Stimulated activated CD4-positive, alpha-beta T cell treated with anti-CD3 and anti-CD28 coated beads, Interleukin-2, amount 100 ng/mL, for 24 hours (primary cell): ENCODE measurements at places on chromosomes 1 and 21.

DNA sequence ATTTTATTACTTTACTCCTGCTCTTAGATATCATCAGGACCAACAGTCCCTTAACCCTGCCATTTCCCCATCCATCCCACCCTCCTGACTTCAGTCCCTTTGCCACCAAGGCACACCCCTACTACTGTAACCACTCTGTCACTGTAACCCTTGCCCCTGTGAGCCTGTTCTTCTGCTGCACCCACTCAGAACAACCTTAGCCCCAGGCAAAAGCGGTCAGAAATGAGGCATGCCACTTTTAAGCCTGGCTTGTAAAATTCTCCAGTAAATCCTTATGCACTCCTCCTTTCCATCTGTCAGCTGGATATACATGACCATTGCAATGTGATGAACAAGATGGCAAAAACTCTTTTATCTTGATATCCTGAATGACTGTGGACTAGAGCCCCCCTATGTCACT lies 555.0 kb upstream of the PLXNA2 start:
- no peak for DNase-seq

DNA sequence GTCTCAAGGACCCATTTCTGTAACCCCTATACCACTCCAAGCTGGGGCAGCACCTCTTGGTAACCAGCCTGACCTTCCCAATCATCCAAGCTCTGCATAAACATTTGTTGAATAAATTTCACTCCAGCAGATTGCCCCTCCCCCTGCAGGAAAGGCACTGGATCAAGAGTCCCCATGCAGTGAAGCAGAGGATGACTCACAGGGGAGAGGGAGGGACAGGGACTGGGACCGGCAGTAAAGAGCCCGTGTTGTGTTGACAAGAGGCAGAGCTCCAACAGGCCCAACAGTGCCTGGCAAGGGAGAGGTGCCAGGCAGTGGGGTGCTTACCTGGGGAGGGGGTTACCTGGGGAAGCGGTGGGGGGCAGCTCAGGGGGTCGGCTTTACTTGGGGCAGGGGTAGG lies 32.3 kb downstream of the SLC9A1 start:
- DNase-seq = no peak

- no peak for DNase-seq
These were observed 611.2 kb upstream of the PLXNA2 start for GRCh38 chr1:208855403-208855802.

DNA sequence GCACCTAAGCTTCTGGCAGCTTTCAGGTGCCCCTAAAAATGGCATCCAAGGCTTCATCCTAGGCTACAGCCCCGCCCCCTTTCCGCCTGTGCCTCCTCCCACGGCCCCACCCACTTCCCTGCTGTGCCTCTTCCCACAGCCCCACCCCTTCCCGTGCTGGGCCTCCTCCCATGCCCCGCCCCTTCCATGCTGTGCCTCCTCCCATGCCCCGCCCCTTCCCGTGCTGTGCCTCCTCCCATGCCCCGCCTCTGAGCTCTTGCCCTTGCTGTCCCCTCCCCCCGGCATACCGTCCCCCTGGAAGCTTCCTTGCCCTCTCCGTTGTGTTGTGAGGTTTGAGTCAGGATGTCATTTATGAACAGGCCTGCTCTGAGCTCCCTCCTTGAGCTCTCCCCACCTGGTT lies 228.5 kb upstream of the AJAP1 start:
- peak; percentile 27 for DNase-seq

- no peak for DNase-seq
These were observed 40.5 kb downstream of the PLPPR5 start for GRCh38 chr1:98964198-98964597.

DNA sequence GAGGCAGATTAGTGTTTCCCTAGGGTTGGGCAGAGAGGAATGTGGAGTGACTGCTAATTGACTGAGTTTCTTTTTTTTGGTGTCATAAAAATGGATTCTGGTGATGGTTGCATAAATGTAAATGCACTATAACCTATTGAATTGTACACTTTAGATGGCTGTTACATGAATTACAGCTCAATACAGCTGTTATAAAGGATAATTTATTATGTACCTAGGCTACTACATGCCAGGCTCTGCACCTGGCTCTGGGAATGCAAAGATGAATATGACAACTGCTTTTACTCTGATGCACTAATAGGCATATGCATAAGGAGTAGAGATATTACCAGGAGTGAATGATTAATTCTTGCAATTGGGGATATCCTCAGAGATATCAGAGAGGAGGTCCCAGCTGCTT lies 345.3 kb downstream of the PTBP2 start:
- DNase-seq = no peak

DNA sequence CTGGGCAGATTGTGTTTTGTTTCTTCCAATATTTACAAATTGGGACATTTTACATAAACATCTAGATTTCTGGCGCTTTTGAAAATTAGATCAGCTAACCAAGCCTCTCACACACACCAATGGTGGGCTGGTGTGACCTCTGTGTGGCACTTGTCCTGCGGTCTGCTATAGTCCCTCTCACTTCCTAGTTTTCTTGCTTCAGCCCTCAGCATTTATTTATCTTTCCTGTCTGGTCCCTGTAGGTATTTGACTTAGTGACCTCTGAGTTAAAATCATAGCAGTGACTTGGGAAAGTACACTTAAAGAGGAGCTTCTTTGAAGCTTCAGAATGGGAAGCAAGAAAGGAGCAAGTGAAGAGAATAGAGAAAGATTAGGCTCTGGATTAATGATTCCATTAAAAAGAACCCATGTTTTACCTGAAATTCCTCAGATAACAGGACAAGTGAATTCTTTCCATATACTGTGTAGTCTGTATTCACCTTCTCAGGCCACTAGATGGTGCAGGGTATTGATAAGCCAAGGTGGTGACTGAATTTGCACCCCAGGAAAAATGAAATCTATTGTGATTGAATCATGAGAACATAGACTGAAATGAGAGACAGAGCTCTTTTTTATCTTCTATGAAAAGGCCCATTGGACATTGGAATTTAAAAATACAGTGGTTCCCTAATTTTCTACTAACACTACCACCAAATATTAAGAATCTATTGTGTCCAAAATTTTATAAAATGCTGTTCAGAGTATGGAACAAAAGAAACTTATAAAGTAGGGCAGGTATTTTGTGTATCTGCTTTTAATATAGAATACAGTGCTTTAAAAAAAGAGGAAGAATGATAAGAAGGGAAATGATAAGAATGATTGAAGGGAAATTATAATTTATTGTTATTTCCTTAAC lies 7.1 kb upstream of the DIPK1A start:
- no peak for DNase-seq

DNA sequence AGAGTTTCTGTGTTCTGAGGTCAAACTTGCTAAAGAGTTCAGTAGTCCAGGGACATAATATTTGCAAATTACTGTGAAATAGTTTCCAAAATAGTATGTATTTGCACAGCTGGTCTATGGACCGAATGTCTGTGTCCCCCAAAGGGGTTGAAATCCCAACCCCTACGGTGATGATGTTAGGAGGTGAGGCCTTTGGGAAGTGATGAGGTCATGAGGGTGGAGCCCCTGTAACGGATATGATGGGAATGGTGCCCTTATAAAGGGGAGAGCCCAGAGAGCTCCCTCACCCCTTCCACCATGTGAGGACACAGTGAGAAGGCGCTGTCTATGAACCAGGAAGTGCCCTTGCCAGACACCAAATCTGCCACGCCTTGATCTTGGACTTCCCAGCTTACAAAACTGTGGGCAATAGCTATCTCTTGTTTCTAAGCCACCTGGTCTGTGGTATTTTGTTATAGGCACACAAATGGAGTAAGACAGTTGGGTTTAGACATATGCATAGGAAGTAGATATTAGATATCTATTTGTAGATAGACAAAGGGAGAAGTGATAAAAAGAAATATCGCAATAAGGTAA lies 21.7 kb downstream of the RNF187 start:
- DNase-seq = no peak

GRCh38 chr1:202562444-202563060 lies 147.7 kb downstream of the SYT2 start:
- DNase-seq = no peak
